ENCODE measurements at places on chromosomes 6 and 20. TPM values are rescaled to one million over a fixed set of nuclear protein-coding genes. Genes with fewer than 3 reads are reported as not detected.

Gene KIF25
- total RNA-seq, result 0.25 TPM

- DNase-seq, result no peak
- no peak overlapping the region for H3K27ac ChIP-seq
- no peaks in the 10 kb centered on the region for H3K27me3 ChIP-seq
Measured at GRCh38 chr6:136070815-136071214, 179.3 kb downstream of the MTFR2 start.

DNA sequence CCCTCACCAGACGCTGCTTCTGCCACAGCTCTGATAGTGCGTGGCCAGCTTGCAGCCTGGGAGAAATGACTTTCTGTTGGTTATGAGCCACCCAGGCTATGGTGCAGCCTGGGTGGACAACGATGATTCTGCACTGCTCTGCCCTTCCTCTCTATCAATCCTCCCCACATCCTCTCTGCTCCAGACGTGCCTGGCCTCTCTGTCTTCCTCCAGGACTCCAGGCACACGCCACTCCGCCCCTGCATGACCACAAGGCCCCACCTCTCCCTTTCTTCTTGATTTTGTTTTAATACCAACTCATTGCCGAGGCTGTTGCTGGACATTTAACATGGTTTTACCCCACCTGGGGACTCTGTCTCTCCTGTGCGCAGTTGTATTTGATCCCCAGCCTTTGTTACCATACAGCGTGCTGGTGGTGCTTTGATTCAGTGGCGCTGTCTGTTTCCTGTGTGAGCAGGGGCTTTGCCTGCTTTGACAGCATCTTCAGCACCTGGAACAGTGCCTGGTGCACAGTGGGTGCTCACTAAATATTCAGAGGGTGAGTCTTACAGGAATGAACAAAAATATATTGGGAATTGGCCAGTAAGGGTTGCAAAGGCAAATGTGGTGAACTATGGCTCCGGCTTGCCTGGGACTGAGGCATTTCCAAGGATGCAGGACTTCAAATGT lies 280.9 kb downstream of the CDH26 start:
- no peak for DNase-seq
- H3K27me3 ChIP-seq, result no peaks in the 10 kb centered on the region
- no peaks in the 10 kb centered on the region for H3K4me1 ChIP-seq
- no peak overlapping the region for H3K4me3 ChIP-seq
- H3K36me3 ChIP-seq, result no peaks in the 10 kb centered on the region

GRCh38 chr6:139608466-139609261 lies 234.2 kb upstream of the CITED2 start:
- no peak overlapping the region for H3K4me3 ChIP-seq
- H3K27me3 ChIP-seq, result no peaks in the 10 kb centered on the region
- no peaks in the 10 kb centered on the region for H3K36me3 ChIP-seq

All from heart left ventricle (tissue), 16 donors.